ENCODE measurements at places on chromosomes 6 and 20.

DNA sequence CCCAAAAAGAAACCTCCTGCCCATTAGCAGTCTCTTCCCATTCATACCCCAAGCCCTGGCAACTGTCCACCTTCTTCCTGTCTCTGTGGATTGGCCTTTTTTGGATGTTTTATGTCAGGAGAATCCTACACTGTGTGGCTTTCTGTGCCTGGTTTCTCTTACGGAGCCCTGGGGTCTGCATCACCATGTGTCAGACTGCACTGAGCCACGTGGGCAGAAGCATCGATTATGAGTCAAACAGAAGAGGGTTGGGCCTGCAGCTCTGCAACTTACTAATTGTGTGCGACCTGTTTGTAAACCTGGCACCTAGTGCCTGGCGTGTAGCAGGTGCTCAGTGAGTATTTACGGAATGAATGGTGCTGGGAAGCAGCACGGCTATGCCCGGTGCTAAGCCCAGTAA lies 62.6 kb downstream of the IGF2R start:
- no peak for DNase-seq

DNA sequence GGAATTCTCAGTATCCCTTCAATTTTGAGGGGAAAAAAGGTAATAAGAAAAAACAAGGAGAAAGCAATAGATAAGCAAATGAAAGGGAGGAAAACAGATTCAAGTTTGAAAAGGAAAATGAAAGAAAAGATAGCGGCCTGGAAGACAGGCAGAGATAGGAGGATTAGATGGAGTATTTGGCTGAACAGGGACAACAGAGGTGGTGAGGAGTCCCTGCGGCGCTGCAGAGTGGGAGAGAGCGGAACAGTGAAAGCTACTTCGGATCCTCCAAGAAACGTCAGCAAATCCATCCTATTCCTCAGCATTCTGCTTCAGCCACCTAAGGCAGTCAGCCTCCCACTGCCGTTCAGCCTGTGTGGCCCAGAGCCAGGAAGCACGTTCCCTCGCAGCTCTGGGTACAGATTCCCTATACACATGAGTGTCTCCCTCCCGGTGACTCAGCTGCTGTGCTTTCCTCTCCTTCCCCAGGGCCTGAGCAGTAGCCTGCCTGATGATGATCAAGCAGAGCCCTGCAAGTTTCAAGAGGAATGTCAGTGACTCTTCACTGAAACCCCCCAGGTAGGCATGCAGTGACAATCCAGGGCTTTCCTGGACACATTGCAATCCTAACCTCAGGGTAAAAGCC lies 43.4 kb upstream of the CDYL start:
- DNase-seq, result no peak

DNA sequence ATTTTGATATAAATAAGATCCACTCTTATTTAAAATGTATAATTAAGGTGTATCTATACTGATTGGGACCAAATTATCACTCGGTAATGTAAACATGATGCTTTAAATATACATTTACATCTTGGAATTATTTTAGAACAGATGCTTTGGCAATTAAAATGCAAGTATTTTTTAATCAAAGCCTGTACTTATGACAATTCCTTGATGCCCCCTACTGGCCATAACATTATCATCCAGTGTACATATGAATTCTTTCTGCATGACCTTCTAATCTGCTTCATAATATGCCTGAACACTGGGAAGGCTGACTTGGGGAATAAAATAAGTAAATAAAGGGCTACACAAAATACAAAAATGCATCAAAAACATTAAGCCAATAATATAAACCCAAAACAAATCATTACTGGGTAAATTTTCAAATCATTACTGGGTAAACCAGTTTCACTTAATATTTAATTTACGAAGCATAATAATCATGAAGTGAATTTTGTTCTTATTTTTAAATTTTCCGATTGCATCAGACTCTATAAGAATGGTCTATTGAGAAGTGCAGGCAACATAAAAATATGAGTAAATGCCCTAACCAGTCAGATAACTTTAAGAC lies 65.1 kb downstream of the CGA start:
- DNase-seq, result no peak

DNA sequence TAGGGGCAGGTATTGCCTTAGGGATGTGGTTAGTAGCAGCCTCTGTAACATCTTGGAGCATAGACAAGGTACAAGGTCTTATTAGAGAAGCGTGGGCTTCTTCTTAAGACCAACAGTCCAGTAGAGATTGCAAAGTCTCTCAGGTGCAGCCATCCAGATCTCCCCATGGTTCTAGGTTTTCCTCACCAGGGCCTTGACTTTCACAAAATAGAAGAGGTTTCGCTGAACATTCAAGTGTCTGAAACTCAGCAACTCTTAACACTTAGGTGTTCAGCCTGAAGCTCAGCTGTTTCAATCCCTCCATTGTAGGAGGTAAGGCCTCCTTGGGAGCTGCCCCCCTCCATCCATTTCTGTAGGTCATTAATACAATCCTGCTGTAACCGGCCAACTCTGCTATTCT lies 44.4 kb downstream of the GOPC start:
- no peak for DNase-seq

- no peak for DNase-seq
Observed at GRCh38 chr6:72651967-72652956, 30.4 kb downstream of the KCNQ5 start.

Data from stimulated activated CD4-positive, alpha-beta T cell treated with anti-CD3 and anti-CD28 coated beads, Interleukin-15, amount 100 ng/mL, for 1 hour (primary cell).